ENCODE measurements at places on chromosomes 13 and 19. TPM values are rescaled to one million over a fixed set of nuclear protein-coding genes. Genes with fewer than 3 reads are reported as not detected.

Gene CLEC4M
- not detected for total RNA-seq

Gene CEBPA
- total RNA-seq: 67.1 TPM

Gene ZNF442
- 3.2 TPM for total RNA-seq

Gene ATXN8OS
- not detected for total RNA-seq

Gene ELOF1
- total RNA-seq: 59.8 TPM

Gene PGLYRP2
- not detected for total RNA-seq

Gene SPTBN4
- total RNA-seq: 0.29 TPM

- DNase-seq: peak; percentile 88
Observed at GRCh38 chr13:113209336-113209758, at the start of gene CUL4A. Gene CUL4A, plus strand, starts transcription at chr13:113209613. Its CDS starts 15 bp downstream, at chr13:113209628.

- no peak for DNase-seq
Observed at GRCh38 chr13:98676239-98676638, 76.2 kb downstream of the SLC15A1 start.

- DNase-seq: no peak
Observed at GRCh38 chr19:44677019-44677811, 5.9 kb downstream of the CEACAM19 start.

GRCh38 chr13:102680133-102680717, 14.6 kb downstream of the METTL21C start:
- no peak for DNase-seq

GRCh38 chr19:33493401-33494275, 28.0 kb downstream of the PEPD start:
- no peak for DNase-seq

DNA sequence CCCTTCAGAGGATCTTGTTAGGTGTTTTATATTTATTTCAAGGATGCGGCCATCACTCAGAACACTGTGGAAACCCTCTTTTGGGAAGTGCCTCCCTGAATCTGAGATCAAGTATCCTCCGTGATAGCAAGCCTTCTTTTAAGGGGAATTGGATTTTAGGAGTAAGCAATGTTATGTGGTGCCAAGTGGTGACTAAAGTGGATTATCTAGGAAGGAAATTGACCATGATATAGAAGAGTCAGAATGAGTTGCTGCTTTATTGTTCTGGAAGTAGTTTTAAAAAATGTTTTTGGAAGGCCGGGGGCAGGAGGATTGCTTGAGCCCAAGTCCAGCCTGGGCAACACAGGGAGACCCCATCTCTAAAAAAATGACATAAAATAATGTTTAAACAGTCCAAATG, 6.7 kb downstream of the ERCC5 start:
- no peak for DNase-seq

- no peak for DNase-seq
Observed at GRCh38 chr13:75194717-75195462, 287.1 kb downstream of the TBC1D4 start.

DNA sequence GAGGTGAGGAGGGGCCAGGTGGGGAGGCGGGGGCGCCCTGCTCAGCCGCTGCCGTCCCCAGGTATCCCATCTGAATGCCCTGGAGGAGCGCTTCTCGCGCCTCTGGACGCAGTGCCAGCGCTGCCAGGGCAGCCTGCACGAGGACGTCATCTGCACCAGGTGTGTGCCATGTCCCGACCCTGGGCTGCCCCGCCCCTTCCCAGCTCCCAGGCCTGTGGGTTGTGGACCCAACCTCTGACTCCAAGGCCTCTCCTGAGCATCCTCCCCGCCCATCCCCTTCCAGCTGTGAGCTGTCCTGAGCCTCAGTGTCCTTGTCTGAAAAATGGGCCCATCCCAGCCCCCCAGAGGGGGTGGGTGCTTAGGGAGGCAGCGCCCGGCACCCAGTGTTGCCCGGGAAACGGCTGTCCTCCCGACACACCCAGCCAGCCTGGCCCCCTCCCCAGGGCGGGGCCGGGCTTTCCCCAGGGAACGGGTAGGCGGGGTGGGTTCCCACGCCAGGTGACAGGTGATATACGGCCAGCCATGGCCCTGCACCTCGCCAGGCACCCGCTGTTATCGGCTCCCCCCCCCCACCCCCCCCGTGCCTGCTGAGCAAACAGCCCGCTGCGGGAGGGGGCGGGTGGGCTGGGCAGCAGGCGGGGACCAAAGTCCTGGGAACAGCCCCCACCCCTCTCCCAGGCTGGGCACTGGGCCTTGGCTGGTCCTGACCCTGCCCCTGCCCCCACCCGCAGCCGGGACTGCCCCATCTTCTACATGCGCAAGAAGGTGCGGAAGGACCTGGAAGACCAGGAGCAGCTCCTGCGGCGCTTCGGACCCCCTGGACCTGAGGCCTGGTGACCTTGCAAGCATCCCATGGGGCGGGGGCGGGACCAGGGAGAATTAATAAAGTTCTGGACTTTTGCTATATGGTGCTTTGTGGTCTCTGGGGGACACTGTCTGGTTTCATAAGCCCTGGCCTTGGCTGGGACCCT, 1.3 kb upstream of the SPIB start:
- DNase-seq: peak; percentile 68

DNA sequence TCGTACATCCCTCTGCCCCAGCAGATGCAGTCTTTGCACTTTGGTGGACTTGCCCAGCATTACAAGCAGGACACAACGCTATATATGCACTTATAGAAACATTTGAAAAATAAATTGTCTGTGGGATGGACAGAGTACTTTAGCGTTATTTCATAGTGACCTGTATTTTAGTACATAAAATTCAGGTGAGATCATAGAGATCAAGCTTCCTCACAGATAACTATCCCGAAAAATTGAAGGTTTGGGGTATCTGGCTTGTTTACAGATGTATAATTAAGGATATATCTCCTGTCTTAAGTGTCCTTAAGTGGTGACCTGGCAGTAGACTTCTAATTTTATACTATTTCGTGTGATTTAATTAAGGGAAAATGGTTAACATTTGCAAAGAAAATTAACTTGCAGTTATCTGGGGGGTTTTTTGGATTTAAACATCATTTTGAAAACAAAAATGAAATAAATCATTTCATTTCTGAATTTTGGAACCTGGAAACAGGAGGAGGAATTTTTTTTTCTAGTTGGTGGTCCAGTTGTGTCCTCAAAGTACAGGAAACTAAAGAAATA, 977 bp upstream of the MAB21L1 start:
- no peak for DNase-seq

DNA sequence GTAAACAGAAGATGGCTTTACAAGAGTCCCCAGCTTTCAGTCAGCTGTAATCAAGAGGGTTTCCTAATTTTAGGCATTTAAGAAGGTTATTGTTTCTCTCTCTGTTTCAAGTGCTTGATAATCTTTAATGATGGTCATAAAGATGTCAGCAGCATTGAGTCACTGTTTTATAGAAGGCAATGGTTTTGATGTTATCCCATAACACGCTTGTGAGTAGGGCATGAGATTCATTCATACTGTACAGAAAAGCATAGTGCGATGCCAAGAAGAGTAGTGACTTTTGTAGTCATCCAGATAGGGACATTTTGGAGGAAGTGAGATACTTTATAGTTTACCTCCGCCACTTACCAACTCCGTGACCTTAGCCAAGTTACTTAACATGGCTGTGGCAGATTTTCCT, 364.2 kb upstream of the SLC10A2 start:
- DNase-seq: no peak

GRCh38 chr13:60167121-60167520, 3.4 kb upstream of the DIAPH3 start:
- no peak for DNase-seq

Data from colonic mucosa (tissue), 4 donors.